AG04450 (cell line): ENCODE measurements at places on chromosomes 3 and 15. TPM values are rescaled to one million over a fixed set of nuclear protein-coding genes. Genes with fewer than 3 reads are reported as not detected.

The SUSD5 gene
- polyA plus RNA-seq = 1.8 TPM in 2 replicates

The RBM5 gene
- polyA plus RNA-seq = 205 and 253 TPM in 2 replicates

The SKOR1 gene
- polyA plus RNA-seq = 0.02 TPM in 2 replicates

The CRYGS gene
- 1.6 and 2.0 TPM in 2 replicates for polyA plus RNA-seq

DNA sequence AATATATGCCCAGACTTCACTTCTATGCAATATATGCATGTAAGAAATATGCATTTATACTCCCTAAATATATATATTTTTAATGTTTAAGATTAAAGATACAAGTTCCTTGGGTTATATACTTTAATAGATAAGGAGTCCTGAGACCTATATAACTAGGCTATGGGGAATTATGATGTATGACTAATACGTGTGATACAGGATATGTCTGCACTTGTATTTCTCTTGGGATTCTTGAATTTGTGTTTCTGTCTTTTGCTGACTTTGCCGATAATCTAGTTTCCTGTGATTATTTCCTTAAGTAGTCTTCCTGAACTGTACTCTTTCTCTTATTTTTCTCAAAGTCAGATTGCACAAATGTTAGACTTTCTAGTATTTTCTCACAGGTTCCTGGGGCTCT is 109.6 kb downstream of the PIK3CB start:
- no peak for DNase-seq
